ENCODE measurements at places on chromosomes 4 and X.
A peak's percentile ranks its signal among the peaks of the same experiment; 100 is the strongest.

DNA sequence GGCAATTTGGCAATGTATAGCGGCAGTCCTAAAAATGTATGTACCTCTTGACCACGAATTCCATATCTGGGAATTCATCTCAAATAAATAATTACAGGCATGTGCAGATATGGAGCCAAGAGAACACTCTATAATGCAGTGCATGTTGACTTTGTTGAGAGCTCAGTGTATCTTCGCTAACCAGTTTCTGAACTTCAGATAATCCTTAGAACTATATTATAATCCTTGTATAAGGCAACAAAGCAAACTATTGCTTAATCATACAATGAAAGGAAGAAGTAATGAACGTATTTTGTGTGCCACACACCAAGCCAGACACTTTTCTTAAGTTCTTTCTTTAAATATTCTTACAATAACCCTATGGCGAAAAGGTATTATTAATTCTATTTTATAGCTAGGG is 168.5 kb downstream of the SMIM20 start:
- no peak for DNase-seq

DNA sequence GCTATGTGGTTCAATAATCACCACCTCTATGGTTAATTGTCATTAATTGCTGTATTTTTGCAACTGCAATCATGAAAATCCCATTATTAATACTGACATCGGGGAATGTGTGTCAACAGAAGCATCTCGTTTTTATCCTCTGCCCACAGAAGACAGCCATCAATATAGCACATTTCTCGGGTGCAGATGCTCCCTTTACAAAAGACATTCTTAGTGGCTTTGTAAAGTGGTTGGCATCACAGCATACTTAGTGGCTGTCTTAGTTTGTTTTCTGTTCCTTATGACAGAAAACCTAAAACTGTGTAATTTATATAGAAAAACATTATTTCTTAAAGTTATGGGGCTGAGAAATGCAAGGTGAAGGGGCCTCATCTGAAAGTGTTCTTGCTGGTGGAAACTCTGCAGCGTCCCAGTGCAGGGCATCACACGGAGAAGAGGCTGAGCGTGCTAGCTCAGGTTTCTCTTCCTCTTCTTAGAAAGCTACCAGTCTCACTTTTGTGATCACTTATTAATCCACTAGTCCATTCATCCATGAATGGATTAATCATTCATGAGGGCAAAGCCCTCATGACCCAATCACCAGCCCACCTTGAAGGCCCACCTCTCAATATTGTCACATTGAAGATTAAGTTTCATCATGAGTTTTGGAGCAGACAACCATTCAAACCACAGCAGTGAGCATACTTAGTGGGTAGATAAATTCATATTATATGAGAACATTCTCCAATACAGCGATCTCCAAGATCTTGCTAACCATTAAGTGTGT is 1067.7 kb upstream of the PABPC4L start:
- no peak for DNase-seq

- no peak for DNase-seq
Measured at GRCh38 chrX:18537068-18537467, 111.7 kb downstream of the CDKL5 start.

DNA sequence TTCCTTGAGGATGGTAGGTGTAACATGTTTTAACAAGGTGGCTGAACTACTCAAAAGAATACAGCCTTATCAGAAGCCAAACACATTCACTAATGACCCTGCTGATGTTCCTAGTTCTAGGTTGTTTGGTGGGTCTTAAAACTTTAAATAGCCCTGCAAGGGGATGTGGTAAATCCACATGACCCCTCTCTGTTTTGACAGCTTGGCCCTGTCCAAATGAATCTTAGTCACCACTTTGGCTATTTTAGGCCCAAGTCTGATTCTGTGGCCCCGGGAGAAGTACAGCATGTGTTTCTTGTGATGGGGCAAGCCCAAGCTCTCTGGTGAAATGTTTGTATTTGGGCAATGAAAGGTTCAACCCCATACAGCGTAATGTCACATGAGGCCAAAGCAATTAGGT is 54.5 kb upstream of the GPR34 start:
- DNase-seq = no peak

DNA sequence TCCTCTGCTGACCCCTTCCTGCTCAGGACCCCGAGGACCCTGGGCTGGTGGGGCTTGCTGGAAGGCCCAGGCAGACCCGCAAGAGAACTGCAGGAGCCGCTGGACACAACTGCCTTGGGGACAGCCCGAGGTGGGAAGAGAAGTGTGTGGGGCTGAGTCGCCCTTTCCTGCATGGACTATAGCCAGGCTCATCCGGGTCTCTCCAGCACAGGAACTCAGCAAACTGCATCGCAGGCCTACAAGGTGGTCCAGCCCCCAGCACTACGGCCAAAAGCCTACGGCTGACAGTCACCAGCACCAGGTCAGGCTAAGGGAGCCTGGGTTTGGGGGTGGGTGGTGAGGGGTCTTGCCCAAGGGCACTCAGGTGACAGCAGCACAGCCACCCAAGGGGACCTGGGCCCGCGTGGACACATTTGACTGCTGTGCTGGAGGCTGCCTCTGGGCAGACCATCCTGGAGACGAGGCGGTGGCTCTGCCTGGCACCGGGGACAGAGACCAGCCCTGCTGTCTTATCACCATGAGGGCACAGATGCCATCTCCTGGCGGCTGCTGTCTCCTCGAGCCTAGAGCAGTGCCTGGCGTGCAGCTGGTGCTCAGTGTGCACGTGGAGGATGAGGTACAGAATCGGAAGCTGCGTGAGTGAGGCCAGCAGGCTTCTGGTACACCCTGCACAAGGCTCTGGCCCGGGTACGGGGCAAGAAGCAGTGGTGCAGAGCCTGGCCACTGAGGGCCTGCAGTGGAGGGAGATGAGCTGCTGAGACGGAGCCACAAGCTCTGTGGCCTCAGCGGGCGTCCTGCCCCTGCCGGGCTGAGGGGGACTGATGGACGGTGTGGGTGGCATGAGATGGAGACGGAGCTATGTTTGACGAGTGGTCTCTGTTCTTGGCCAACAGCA is 15.1 kb downstream of the LRPAP1 start:
- no peak for DNase-seq

- DNase-seq = no peak
Measured at GRCh38 chr4:41133454-41134018, 80.8 kb downstream of the APBB2 start.

DNA sequence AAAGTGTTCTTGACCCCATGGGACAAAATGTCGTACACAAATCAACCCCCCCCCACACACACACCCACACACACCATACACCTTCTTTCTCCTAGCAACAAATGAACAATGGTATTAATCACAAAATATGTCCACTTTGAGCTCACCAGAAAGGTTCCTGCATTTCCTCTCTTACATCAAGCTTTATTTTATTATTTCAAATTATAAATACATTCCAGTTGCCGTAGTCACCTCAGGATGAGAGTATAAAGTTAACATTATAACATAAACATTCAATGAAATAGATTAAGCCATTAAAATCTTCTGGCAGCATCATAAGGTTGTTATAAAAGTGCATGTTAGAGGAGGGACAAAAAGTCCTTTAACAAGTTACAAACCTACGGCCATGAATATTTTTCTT is 7.3 kb downstream of the XK start:
- no peak for DNase-seq

GRCh38 chr4:46931981-46932380 is 22.9 kb upstream of the COX7B2 start:
- peak; percentile 36 for DNase-seq

DNA sequence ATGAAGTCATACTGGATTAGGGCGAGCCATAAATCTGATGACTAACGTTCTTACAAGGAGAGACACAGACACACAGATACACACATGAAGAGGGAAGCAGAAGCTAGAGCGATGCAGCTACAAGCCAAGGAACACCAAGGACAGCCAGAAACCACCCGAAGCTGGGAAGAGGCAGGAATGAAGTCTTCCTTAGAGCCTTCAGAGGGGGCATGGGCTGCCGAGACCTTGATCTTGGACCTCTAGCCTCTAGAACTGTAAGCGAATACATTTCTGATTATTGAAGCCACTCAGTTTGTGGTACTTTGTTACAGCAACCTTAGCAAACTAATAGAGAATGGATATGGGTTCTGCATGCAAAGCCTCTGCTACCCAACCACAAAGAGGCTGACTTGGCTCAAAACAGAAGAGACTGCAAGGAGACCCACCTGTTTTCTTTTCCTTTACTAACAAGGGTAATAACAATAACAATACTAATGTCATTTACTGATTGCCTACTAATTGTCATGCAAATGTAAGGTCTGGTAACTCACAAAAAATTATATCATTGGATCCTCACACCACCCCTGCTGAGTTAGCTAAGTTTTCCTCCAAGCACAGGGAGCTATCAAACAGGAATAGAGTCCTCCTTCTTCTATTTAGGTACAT is 10.1 kb upstream of the LDB2 start:
- DNase-seq = no peak

DNA sequence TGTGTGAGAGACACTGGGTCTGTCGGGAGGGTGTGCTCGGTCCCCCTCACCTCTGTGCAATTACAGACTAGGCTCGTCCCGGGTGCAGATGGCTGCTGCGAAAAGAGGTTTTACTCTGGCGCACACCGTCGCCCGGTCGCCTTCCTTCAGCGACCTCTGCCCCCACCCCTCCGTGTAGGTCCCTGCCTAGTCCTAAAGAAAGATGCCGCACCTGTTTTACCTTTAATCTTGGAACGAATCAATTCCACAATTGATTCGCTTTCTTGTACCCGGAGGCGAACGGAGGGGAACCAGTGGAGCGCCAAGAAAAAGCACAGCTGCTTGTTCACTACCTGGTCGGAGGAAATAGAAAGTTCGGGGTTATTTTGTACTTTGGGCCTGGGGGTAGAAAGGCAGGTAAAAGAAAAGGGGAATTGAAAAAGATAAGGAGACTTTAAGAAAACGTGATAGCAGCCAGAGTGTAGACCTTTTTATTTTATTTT is 1.2 kb downstream of the NPNT start:
- no peak for DNase-seq

- DNase-seq = peak; percentile 98
Measured at GRCh38 chr4:53365486-53366300, at the start of gene SCFD2. TSS of gene SCFD2 (minus strand) at chr4:53366061.

- no peak for DNase-seq
Measured at GRCh38 chrX:66015900-66016689, 23.8 kb downstream of the VSIG4 start.

Data from G401 (cell line).